ENCODE measurements at places on chromosomes 5 and 9. TPM values are rescaled to one million over a fixed set of nuclear protein-coding genes. Genes with fewer than 3 reads are reported as not detected.

GRCh38 chr9:35557320-35557719, 47.7 kb upstream of the TESK1 start:
- no peak overlapping the region for H3K4me3 ChIP-seq
- no peak overlapping the region for H3K27ac ChIP-seq
- peaks cover 4% of the 10 kb centered on the region for H3K4me1 ChIP-seq
- H3K27me3 ChIP-seq: no peaks in the 10 kb centered on the region

DNA sequence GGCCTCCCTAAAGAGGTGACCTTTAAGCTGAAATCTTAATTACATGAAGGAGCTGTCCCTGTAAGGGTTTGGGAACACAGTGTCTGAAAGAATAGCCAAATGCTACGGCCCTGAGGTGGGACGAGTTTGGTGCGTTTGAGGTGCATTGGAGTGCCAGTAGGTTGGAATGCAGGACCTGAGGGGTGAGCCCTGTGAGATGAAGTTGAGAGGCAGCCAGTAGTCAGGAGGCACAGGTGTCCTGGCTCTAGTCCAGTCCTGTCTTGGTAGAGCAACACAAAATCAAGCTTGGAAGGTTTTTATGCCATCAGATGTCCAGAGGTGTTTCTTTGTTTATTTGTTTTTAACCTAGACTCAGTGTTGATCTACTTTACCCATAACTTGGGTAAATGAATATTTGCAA, 108.5 kb downstream of the ARHGAP26 start:
- no peak overlapping the region for H3K27ac ChIP-seq
- no peak for DNase-seq
- peaks cover 21% of the 10 kb centered on the region for H3K36me3 ChIP-seq

GRCh38 chr5:172776235-172776594, 5.2 kb upstream of the DUSP1 start:
- no peak overlapping the region for H3K27ac ChIP-seq
- peaks cover 9% of the 10 kb centered on the region for H3K27me3 ChIP-seq
- DNase-seq: no peak
- no peak overlapping the region for H3K4me3 ChIP-seq

GRCh38 chr5:32027717-32028458, 146.2 kb downstream of the GOLPH3 start:
- peaks cover 67% of the 10 kb centered on the region for H3K4me1 ChIP-seq
- DNase-seq: peak; percentile 31
- peak overlapping the region; percentile 90 for H3K27ac ChIP-seq
- no peak overlapping the region for H3K4me3 ChIP-seq
- H3K36me3 ChIP-seq: peaks cover 26% of the 10 kb centered on the region
- H3K27me3 ChIP-seq: peaks cover 2% of the 10 kb centered on the region

The TLX3 gene
- 0.23 TPM for total RNA-seq
